Caudate nucleus (tissue), 63 donors: ENCODE measurements at places on chromosomes 6 and 20.

GRCh38 chr6:126723541-126724170 lies 383.7 kb downstream of the CENPW start:
- no peak for DNase-seq

- DNase-seq = no peak
Observed at GRCh38 chr6:3835055-3835731, 14.0 kb upstream of the FAM50B start.

DNA sequence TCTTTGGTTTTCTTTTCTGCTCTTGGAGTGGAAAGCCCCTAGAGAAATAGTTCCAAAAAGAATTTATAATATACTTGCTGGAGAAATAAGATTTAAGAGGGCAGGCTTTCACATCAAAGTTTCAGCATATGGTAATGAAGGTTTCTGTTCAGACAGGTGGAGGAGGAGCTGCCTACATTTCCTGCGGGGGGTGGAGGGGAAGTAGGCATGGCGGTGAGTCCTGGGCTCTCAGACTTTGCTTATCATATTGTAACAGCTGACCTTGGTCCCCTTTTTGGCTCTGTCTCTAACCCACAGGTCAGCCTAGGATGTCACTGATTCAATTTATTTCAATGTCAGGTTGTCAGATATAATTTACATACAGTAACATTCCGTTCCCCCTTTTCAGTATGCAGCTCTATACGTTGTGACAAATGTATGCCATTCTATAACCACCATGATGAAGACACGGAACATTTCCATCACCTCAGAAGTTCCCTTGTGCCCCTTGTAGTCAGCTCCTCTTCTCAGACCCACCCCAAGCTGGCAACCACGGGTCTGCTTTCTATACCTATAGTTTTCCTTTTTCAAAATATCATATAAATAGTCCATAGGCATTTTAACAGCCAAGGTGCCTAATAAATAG lies 77.6 kb upstream of the GGTLC1 start:
- no peak for DNase-seq

DNA sequence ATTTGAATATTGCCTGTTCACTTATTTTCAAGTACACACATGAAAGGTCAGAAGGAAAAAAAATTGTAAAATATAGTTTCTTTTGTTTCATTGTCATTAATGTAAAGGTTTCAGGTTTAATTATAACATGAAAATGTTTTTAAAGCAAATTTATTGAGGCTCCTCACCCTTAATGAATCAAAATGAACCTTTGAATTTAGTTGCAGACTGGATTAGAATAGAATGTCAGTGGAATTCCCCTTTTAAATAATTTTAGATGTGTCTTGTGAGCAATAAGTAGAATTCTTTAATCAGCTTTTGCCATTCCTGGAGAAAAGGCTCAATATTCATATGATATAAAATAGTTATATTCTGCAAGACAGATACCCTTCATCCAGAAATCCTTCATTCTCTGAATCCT lies 70.7 kb upstream of the SMIM8 start:
- no peak for DNase-seq
